ENCODE measurements at places on chromosomes 11 and 22.
A peak's percentile ranks its signal among the peaks of the same experiment; 100 is the strongest.

DNA sequence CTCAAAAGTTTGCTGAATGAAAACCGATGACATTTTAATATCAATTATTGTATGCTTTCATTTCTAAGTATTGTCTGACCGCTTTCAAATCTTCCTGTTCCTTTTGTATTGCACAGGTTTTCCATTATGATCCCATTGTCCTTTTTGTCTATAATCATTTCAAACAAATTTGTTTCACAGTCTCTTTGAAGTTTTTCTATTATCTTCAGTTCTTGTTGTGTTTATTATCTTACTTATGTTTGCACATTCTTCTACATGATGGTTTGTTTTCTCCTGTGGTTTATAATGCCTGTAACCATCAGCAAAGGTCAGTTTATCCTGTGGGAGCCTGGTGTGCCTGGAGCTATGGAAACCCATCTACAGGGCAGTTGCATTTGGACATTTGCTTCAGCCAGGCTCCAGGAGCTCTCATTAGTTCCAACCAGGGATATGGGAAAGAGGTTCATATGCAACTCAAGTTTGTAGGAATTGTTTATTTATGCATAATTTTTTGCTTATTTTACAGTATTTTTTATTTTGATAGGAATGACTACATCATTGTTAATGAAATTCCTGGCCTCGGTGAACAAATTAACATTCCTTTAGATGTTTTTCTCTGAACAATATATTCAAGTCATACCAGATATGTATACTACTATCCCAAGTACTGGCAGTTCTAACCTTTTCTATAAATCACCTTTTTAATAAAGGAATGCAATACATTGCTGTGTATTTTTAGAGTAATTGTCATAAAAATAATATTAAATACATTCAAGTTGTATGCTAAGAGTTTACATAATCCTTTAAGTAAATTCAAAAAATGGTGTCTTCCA is 179.2 kb downstream of the SBF2 start:
- no peak for ATAC-seq

DNA sequence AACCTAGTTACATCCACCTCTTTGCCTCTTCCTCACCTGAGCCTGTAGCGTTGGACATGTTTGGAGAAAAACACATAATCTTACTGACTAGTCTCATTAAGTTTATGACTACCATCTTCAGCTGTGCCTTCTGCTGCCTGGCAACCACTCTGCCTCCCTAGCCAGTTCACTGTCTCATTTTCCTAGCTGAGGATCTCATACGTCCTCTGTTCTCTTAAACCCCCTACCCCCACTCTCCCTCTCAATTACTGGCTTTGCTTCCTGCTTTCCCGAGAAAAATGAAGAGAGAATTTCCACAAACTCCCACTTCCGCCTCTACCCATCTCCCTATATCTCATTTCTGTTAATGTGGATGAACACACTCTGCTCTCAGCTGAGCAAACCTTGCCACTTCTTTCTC is 239.3 kb upstream of the POU2AF2 start:
- ATAC-seq: no peak

DNA sequence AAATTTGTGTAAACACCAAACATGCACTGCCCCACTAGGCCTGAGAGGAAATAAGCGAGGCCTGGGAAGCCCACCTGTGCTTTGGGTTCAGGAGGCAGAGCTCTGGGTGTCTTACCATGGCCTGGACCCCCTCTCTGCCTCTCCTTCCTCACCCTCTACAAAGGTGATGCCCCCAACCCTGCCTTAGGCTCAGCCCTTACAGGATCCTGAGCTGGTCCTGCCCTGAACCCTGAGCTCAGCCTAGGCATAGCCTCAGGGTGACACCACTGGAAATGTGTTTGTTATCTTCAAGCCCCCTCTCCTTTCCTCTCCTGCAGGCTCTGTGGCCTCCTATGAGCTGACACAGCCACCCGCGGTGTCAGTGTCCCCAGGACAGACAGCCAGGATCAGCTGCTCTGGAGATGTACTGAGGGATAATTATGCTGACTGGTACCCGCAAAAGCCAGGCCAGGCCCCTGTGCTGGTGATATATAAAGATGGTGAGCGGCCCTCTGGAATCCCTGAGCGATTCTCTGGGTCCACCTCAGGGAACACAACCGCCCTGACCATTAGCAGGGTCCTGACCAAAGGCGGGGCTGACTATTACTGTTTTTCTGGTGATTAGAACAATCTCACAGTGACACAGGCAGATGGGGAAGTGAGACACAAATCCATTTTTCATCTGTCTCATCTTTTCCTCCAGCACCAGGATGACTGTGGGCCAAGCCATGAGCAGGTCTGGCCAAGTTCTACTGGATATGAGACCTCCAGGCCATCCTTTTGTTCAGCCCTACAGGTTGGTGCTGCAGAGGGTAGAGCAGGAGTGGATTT is 117.8 kb downstream of the GGTLC2 start:
- no peak for ATAC-seq

DNA sequence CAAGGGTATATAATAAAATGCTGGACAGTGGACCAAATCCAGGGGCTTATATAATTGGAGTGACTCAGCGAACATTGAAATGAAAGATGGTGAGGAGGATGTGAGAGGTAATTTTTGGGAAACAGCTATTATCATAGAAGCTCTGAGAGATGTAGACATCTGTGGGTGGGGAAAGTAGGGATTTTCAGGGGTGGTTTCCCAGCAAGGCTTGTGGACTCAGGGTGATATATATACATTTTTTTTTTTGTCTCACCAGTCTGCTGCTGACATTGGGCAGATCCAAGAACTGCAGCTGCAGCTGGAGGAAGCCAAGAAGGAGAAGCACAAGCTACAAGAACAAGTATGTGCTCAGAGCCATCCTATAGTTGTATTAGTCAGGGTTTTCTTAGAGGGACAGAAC is 208.1 kb downstream of the MYO18B start:
- no peak for ATAC-seq

- no peak for ATAC-seq
Measured at GRCh38 chr11:112481893-112482292, 221.2 kb upstream of the PLET1 start.

DNA sequence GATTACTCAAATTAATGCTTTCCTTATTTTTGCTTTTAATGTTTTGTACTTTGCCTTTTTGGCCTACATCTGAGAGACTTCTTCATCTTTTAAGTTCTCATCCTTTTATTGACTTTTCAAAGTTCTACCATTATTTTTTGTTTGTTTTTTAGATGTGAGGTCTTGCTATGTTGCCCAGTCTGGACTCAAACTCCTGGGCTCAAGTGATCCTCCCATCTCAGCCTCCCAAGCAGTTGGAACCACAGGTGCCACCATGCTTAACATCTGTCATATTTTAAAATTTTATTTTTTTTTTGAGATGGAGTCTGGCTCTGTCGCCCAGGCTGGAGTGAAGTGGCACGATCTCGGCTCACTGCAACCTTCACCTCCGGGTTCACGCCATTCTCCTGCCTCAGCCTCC is 57.8 kb downstream of the PPP6R2 start:
- no peak for ATAC-seq

GRCh38 chr22:20271114-20271994 is 3.2 kb upstream of the RTN4R start:
- ATAC-seq: no peak

DNA sequence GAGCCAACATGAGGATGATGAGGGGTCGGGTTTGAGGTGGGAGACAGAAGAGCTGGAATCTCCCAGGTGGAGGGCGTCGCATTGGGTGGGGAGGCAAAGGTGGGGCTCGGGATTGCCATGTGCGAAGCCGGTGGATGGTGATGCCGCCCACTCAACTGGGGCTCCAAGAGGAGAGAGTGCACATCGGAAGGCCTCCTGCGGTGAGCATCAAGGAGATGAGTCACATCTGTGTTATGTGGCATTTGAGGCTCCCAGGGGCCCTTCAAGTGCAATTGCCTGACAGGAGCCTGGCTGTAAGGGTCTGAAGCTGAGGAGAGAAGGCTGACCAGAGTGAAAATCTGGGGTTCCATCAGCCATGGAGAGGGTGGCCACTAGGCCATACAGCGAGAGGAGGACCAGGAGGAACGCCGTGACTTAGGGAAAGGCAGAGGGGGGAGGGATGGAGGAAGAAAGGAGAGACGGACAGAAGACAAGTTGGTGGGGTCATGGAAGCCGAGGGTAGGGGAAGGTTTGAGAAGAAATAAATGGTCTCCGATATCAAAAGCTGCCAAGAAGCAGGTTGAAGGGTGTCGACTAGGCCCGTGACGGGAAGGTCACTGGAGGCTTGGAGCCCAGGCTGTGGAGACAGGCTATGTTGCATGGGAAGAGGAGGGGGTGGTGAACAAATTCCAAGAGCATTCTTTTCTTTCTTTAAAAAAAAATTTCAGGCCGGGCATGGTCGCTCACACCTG is 21.3 kb downstream of the RASD2 start:
- ATAC-seq: peak; percentile 86

Measured in activated T-helper 17 cell treated with anti-CD3 and anti-CD28 coated beads, Interleukin-2, amount 50 U/mL, for 72 hours (primary cell).